ENCODE measurements at places on chromosomes 7 and 10.

DNA sequence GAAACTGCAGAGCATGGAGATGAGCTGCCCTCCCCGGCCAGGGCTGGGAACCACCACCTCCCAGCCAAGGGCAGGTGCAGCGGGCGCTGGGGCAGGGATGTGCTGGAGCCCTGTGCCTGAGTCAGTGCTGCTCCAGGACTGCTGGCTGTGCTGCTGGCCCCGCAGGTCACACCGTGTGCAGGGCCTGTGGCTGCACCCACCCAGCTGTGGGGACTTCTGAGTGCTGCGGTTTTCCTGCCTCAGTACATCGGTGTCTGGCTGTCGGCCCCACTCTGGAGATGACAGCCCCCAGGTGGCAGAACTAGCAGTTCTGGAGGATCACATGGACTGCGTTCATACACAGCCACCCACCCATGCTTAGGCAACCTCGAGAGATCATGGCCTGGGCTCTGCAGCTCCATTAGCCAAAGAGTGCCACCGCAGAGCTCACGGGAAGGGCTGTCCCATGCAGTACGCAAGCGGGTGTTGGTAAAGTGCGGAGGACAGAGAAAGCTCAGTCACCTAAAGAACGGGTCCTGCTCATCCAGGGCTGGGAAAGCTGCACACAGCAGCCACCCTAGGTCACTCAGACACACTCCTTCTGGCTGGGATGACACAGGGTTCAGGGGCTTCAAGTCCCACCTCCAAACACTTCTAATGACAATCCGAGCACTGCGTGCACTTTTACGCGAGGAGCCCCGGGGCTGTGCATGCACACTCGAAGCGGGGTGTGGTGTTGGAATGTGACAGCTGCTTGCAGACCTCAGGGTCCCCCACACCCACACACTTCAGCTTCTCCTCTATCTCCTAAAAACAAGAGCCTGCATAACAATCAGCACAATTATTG, 198.1 kb upstream of the PPP2R2D start:
- no peak for DNase-seq

- DNase-seq = no peak
Observed at GRCh38 chr7:159015081-159015453, 129.6 kb downstream of the VIPR2 start.

DNA sequence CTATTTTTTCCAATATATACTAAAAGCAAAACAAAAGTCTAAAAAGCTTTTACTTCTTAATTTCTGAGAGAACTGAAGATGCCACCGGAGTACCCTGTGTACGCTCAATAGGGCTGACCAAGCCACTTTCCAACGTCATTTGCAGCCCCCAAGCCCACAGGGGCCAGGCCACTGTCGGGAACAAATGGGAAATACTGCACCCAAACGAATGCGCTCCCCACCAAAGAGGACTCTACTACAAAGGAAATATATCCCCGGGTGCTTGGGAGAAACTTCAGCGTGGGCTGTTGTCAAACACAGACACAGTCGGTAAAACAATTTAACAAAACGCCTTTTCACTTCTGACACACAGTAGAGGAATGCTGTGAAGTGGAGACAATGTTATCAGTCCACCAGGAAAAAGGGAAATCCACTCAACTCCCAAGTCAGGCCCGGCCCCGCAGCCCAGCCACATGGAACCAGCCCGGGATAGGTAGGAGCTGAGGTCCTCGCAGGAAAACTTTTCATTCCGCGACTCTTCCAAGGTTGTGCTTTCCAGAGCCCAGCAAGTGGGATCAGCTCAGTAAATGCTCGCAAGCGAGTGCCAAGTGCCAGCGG, 1.4 kb downstream of the PARD3 start:
- no peak for DNase-seq

GRCh38 chr7:115145512-115145911, 223.6 kb downstream of the MDFIC start:
- DNase-seq = no peak

DNA sequence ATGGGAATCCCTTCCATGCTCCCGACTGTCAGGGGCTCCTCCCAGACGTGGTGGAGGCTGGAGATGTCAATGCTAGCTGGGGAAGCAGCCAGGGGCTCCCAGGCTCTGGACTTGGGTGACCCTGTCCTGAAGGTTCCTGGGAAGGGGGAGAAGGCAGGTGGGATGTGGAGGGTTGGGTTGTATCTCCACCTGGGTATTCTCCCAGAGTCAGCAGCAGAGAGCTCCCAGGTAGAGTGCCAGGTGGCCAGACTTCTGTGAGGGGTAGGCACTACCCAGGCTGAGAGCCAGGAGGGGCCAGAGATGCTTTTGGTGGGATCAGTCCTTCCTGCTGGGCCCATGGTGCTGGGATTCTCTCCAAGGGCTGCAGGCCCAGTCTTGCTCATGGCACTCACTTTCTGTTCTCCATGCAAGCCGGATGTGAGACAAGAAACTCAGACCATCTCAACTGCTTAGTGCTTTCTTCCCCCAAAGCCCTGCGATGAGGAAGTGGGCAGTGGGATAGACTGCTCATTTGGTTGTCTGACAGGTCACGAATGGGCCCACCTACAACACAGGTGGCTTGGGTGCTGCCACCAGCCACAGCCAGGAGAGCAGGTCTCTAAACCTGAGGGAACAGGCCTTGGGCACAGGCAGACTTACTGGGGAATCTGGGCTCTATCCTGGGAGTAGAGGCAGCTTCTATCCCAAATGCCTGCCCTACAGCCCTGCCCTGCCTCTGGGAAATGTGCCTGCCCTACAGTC, 52.5 kb upstream of the CAMK2B start:
- DNase-seq = no peak

GRCh38 chr7:125857606-125858005, 928.0 kb upstream of the POT1 start:
- no peak for DNase-seq

GRCh38 chr7:75985518-75986146, 8.8 kb downstream of the TMEM120A start:
- DNase-seq = no peak

DNA sequence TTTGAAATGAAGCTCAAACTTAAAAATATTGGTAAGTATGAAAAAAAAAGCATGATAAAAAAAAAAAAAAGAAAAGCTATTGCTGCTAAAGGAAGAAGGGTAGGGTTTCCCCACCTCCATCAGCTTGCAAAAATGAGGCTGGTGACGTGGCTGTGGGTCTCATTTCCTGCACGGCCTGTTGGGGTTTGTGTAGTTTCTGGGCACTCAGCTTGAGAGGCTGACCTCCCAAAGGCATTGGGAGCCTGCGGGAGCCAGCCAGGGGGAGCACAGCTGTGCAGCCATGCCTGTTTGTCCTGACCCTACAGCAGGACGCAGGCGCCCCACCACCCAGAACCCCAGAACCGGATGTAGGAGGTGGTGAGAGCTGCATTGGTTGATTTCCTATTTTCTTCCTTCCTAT, 48.8 kb upstream of the CARD11 start:
- DNase-seq = no peak

DNA sequence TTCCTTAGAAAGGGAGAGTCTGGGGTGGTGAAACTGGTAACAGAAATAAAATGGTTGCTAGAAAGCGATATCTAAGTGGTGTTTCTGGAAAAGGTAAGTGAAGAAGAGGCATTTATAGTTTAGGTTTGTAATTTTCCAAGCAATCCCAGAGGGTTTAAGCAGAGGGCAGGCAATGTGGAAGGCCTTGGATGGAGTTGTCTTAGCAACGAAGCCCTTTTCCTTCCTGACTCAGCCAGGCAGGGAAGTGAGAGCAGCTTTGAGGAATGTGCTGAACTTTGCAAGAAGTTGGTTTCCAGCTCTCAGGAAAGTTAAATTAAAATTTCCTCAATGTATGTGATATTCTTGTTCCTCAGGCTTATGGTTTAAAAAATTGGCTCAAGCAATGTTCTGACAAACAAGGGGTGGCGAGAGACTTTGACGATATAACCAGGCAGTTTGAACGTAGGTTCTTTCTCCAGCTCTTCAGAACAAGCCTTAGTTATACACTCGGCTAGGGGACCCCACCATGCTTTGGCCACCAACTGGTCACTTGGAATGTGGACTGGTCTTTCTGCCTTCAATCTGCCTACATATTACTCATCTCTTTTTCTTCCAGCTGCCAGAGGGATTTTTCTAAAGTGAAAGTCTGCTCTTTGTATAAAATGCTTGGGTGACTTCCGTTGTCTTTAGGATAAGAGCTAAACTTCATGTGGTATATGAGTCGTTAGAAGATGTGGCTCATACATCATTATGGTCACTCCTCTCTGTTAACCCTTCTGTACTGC, 66.9 kb upstream of the SLC25A13 start:
- DNase-seq = no peak

- peak; percentile 17 for DNase-seq
Observed at GRCh38 chr10:125160856-125161706, 718 bp upstream of the CTBP2 start.

GRCh38 chr7:105028004-105028403, 14.0 kb downstream of the KMT2E start:
- DNase-seq = no peak

DNA sequence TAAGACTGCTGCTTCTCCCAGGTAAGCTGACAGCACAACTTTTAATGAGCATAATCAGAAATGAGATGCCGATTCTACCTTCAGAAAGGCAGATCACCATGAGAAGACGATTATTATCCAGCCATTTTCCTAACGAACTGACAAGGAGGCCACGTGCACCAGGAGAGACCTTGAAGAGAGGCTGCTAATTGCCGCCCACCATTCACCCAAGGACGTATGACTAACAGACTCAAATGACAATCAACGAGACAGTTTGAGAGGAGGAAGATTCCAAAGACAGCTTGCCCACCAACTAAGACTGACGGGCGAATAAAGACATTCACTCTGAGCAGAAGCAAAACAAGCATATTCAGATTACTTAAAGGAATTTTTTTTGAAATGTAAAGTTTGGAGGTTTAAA, 301.9 kb upstream of the TAC1 start:
- DNase-seq = no peak

DNA sequence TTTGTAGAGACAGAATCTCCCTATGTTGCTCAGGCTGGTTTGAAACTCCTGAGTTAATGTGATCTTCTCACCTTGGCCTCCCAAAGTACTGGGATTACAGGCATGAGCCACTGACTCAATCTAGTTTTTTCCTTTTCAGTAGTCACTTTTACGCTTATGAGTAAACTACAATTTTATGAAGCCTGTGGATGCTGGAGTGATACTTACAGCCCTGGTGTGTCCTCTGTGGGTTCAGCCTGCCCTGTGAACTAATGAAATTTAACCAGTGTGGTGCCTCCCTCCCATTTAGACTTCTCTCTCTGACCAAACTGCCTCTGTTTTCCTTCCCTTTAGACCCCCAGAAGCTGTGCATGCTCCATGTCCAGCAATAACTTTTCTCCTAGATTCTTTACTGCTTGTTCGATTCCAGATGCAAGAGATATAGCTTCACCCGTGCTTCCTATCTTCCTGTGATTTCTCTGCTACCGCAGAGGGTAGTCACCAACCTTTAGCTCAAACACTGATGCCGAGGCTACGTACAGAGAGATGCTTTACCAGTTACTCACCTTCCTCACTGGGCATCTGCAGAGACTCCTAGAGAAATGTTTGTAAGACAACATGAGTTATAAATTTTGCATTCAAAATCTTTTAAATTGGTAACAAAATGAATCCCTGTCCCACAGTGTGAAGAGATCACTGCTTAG, 90.8 kb downstream of the KIAA1217 start:
- no peak for DNase-seq

- no peak for DNase-seq
Observed at GRCh38 chr10:45061982-45062381, 61.3 kb downstream of the ZNF22 start.
